NCI-H1436 treated with DMSO at 0.1 percent for 48 hours (cell line): ENCODE measurements at places on chromosomes 7 and 10.
A peak's percentile ranks its signal among the peaks of the same experiment; 100 is the strongest.

GRCh38 chr10:119477444-119477843 is 65.1 kb downstream of the RGS10 start:
- no peak for DNase-seq

DNA sequence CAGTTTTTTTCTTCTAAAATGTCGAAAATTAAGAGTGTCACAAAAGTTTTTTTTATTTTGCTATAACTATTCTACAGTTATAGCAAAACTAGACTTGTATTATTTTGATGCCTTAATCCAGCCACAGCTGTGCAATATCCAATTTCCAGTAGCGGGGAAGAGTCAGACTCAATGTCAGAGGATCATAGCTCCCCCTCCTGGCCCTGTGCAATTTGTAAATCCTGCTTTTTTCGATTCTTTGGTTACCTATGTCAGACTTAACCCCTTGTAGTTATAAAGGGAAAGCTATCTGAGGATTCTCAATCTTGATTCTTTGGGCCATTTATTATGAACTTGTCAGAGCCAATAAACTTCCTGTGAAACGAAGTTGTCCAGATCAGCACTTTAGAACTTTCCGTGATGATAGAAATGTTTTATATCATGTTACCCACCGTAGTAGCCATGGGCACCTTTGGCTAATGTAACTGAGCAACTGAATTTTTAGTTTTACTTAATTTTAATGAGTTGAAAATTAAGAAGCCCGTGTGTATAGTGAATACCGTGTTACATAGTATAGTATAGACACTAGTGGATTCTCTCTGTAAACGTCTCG is 87.7 kb upstream of the PRKCQ start:
- DNase-seq: no peak

DNA sequence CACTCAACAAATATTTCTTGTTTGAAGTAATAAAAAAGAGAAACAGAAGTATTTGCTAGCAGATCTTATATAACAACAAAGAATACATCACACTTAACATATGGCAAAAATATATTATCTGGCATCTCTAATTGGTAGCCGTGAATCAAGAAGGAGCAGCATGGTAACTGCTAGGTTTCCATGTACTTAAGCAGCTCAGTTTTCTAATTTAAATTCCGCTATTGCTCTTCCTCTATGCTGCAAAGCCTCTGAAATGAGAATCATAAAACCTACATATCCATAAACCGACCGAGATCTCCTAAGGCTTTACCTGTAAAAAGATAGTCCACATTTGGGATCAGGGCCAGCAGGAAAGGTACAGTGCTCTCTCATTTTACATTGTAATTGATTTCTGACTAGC is 76.6 kb upstream of the PTPRZ1 start:
- DNase-seq: no peak

DNA sequence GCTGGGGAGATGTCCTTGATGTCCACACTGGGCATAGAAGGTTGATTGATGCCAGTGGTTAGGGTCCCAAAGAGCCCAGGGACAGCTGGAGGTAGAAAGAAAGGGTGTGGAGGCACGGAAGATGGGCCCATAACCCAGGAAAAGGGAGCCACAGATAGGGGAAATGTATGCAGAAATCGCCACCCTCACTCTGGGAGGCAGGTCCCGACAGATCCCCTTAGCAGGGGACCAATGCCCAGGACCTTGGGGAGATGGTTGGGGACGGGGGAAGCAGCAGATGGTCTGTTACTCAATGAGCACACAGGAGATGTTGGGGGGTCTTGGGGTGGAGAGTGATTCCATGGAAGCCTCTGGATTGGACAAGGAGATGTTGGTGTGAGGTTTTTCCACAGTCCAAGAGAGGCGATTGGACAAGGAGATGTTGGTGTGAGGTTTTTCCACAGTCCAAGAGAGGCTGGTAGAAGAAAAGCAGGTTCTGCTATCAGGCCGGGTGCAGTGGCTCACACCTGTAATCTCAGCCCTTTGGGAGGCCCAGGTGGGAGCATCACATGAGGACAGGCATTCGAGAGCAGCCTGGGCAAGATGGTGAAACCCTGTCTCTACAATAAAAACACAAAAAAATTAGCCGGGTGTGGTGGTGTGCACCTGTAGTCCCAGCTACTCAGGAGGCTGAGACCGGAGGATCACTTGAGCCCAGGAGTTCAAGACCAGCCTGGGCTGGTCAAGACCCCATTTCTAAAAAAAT is 7.0 kb upstream of the PPP1R35 start:
- DNase-seq: no peak

GRCh38 chr7:124689523-124689922 is 76.1 kb downstream of the GPR37 start:
- DNase-seq: no peak

DNA sequence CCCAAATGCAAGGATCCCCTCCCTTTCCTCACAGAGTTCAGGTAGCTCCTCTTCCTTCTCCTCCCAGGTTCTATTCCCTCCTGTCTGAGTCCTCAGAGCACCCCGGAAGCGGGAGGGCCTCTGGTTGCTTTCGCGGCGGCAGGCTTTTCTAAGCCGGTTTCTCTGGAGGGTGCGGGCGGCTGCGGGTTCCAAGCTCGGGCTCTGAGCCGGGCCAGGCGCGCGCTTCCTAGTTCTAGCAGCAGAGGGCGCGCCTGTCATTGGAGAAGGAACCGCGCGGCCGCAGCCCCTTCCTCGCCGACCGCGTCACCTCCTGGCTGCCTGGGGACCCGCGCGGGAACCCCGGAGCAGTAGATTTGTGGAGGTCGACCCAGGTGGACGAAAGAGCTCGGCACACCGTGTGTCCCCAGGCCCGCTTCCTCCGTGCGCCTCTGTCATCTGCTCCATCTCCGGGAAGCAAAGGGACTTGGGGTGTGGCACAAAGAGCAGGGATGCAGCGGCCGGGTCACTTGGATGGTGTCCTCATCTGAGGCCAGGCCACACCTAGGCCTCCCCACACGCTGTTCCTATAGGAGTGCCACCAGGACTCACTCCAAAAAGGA is 389.0 kb upstream of the PODXL start:
- no peak for DNase-seq

GRCh38 chr10:4281190-4281825 is 496.3 kb upstream of the KLF6 start:
- DNase-seq: no peak

- DNase-seq: no peak
Observed at GRCh38 chr10:12389154-12389734, 39.9 kb downstream of the CAMK1D start.

GRCh38 chr7:85573844-85574243 is 387.0 kb upstream of the SEMA3D start:
- no peak for DNase-seq

DNA sequence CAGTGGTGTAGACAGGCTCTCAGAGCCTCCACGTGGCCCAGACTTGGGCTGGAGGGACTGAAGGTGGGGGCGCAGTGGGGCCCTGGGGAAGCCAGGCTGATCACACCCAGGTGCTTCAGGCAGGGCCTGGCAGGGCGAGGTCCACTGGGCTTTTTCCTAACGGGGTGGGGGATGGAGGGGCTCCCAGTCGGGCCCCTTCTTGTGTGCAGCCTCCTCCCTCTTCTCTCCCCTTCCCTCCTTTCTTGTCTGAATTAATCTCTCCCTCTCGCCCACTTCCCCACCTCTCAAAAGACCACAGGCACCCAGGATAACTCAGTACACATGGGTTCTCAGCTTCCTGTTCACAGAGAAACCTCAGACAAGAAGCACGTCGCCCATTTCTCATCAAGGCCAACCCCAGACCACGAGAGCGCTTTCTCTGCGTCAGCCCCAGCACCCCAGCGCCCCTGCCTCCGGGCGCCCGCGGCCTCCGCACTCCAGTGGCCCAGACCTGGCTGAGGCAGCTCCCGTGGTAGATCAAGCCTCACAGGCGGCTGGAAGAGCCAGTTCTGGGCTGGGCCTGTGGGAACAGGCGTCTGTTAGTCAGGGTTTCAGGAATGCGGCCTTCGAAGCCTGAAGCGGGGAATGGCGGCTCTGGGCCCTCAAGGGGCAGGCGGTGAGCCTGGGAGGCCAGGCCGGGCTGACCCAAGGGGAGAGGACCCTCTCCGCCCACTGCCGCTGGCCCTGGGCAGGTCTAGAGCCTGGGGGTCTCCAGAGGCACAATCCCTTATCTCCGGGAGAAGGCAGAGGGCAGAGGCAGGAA is 50.6 kb downstream of the PWWP2B start:
- no peak for DNase-seq

DNA sequence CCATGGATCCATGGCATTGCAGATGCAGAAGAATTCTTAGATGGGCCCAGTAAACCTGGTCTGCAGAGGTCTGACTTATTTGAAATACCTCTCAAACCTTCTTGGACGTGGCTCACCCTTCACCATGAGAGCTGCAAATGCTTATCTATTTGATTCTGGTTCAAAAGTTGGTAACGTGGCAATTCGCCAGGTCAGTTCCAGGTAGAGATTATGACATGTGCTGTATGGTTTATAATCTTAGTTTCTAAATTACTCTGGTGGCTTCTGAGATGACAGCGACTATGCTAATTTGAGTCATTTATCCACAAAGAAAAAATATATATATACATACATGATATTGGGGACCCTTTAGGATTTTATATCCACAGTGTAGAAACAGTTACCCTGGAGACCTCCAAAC is 68.8 kb downstream of the NRP1 start:
- DNase-seq: no peak

DNA sequence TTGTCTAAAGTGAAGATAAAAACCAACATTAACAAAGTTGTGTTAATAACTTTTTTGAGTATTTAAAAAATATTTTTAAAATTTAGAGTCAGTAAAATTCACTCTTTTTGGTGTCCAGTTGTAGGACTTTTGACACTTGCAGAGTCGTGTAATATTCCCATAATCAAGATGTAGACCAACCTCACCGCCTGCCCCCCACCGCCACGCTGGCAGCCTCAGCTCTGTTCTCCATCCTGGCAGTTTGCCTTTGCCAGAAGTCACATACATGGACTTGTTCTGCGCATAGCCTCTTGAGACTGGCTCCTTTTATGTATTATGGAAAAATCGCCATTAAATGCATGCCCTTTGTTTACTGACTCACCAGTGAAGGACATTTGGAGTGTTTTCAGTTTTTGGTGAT is 27.3 kb upstream of the SYCE1 start:
- no peak for DNase-seq

- DNase-seq: no peak
Observed at GRCh38 chr10:19200211-19200610, 151.6 kb downstream of the MALRD1 start.

DNA sequence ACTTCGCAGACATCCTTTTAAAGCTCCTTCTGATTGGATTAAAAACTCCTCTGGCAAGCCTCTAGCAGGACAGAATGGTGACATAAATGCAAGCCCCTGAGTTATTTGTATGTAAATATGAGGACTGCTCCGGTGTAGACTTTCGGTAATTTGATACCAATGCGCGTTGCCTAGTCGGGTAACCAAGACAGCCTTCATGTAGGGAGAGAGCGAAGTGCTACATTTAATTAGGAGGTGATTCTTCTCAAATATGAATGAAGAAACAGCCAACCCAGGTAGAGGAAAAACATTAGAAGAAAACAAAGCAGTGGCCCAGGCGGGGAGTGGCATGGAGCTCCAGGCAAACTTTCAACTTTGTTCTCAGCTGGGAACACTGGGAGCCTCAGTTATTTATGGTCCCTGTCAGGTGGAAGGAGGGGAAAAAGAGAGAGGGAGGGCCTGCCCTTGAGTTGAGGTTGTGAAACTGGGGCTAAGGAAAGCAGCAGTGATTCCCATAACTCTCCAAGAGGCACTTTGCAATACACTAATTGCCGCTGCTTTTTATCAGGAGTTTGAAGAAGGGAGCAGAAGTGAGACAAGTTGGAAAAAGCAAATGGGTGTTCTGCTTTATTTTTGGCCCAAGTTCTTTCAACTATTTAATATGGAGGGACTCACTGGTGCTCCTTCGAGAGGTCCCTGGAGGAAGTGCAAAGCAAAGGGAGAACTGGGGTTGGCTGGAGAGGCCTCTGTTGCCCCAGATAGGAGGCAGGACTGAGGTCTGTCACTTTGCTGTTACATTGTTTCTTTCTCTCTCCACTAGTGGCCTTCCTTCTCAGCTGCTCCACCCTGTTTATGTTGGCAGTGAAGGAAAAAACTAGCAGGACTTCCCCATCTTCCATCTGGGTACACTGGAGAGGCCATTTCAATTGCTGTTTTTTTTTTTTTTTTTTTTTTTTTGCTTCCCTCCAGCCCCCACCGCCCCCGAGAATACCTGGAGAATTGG is 234.6 kb upstream of the CCDC6 start:
- peak; percentile 60 for DNase-seq

- no peak for DNase-seq
Observed at GRCh38 chr10:112434988-112435619, 11.6 kb downstream of the ZDHHC6 start.

GRCh38 chr10:77680065-77680464 is 42.5 kb upstream of the KCNMA1 start:
- DNase-seq: no peak

GRCh38 chr7:149580328-149580727 is 82.7 kb upstream of the ZNF746 start:
- DNase-seq: no peak

DNA sequence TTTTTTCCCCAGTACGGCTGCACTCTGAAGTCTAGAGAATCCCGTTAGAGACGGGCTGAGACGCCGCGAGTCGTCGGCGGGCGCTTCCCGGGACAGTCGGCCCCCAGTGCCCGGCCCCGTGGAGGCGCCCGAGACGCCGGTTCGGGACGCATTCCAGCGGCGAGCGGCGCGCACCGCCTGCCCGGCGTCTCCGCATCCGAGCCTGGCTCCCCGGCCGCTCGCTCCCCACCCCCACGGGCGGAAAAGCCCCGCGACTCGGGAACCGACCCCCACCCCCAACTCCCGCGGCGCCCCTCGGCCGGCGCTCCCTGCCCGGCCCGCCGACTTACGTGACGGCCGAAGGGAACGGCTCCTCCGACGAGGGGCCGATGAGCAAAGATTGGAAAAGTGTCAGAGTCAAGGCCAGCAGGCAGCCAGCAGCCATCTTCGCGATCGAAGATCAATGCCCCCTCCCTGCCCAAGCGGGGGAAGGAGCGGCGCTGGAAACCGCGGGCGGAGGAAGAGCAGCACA is 486 bp downstream of the CACNA2D1 start:
- no peak for DNase-seq

GRCh38 chr10:99787311-99787710 is 4.9 kb downstream of the ABCC2 start:
- DNase-seq: no peak

- DNase-seq: no peak
Observed at GRCh38 chr10:71844084-71844483, 7.0 kb downstream of the PSAP start.

DNA sequence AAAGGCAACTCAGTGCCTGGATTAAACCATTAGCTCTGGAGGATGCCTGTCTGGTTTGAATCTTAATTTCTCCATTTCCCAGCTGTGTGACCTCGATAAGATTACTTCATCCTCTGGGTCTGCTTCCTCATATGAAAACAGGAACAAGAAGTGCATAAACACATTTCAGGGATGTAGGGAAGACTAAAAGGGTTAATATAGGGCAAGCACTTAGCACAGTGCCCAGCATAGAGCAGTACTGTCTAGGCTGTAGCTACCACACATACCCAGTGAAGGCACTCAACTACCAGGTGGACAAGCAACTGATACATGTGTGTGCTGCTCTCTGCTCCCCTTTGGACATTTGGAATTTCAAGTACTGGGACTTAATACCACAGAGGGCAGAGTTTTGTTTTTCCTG is 85.4 kb downstream of the KCNMA1 start:
- DNase-seq: no peak
